PC-9 (cell line): ENCODE measurements at places on chromosomes 16 and 17. TPM values are rescaled to one million over a fixed set of nuclear protein-coding genes. Genes with fewer than 3 reads are reported as not detected.

- 0 out of 2 replicates have a peak, but pooled peaks cover 7% of the 10 kb centered on the region for H3K4me1 ChIP-seq
- H3K27ac ChIP-seq, result no peak overlapping the region
- peak; percentile 49 for DNase-seq
- H3K27me3 ChIP-seq, result no peaks in the 10 kb centered on the region
- H3K4me3 ChIP-seq, result no peak overlapping the region
Observed at GRCh38 chr16:15523092-15523541, 88.7 kb downstream of the BMERB1 start.

GRCh38 chr17:7612294-7612640, 2.4 kb downstream of the FXR2 start:
- no peaks in the 10 kb centered on the region for H3K27me3 ChIP-seq
- H3K4me1 ChIP-seq, result peaks cover 22% of the 10 kb centered on the region
- H3K4me3 ChIP-seq, result no peak overlapping the region
- no peak overlapping the region for H3K27ac ChIP-seq
- no peaks in the 10 kb centered on the region for H3K36me3 ChIP-seq
- DNase-seq, result no peak

GRCh38 chr16:89168381-89169189, 3.0 kb upstream of the CDH15 start:
- no peaks in the 10 kb centered on the region for H3K36me3 ChIP-seq
- H3K27me3 ChIP-seq, result peaks cover 16% of the 10 kb centered on the region
- H3K27ac ChIP-seq, result no peak overlapping the region
- no peak overlapping the region for H3K4me3 ChIP-seq

DNA sequence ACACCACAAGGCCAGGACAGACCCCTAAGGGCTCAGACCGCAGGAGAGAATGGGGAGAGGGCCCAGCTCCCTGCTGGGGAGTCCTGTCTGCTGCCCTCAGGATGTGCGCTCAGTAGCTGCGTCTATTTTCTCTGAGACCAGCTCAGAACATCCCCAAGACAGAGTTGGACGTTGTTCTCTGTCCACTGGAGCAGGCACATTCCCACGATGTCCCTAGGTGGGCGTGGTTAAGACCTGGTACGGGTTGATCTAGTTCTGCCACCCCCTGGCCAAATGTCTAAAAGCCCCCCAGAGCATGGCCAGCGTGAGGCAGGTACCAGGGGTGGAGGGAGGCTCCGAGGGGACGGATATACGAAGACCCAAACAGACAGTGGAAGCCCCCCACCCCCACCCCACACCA, 842 bp upstream of the CALB2 start:
- H3K27me3 ChIP-seq, result no peaks in the 10 kb centered on the region
- H3K27ac ChIP-seq, result peak overlapping the region; percentile 85
- peaks cover 21% of the 10 kb centered on the region for H3K36me3 ChIP-seq
- peak overlapping the region; percentile 99; the same call in 1 of the 2 replicates for H3K4me3 ChIP-seq
- DNase-seq, result peak; percentile 40
- H3K4me1 ChIP-seq, result peaks cover 37% of the 10 kb centered on the region

GRCh38 chr17:1868090-1868489, 38.3 kb downstream of the RPA1 start:
- no peaks in the 10 kb centered on the region for H3K27me3 ChIP-seq
- 0 out of 2 replicates have a peak, but pooled peaks cover under 1% of the 10 kb centered on the region for H3K36me3 ChIP-seq
- H3K4me1 ChIP-seq, result no peaks in the 10 kb centered on the region
- no peak overlapping the region for H3K4me3 ChIP-seq
- H3K27ac ChIP-seq, result no peak overlapping the region

The KIAA0513 gene
- total RNA-seq, result 4.2 and 4.3 TPM in 2 replicates

The PROCA1 gene
- total RNA-seq, result 14.2 and 15.8 TPM in 2 replicates

The HAGH gene
- 51.8 and 74.5 TPM in 2 replicates for total RNA-seq

DNA sequence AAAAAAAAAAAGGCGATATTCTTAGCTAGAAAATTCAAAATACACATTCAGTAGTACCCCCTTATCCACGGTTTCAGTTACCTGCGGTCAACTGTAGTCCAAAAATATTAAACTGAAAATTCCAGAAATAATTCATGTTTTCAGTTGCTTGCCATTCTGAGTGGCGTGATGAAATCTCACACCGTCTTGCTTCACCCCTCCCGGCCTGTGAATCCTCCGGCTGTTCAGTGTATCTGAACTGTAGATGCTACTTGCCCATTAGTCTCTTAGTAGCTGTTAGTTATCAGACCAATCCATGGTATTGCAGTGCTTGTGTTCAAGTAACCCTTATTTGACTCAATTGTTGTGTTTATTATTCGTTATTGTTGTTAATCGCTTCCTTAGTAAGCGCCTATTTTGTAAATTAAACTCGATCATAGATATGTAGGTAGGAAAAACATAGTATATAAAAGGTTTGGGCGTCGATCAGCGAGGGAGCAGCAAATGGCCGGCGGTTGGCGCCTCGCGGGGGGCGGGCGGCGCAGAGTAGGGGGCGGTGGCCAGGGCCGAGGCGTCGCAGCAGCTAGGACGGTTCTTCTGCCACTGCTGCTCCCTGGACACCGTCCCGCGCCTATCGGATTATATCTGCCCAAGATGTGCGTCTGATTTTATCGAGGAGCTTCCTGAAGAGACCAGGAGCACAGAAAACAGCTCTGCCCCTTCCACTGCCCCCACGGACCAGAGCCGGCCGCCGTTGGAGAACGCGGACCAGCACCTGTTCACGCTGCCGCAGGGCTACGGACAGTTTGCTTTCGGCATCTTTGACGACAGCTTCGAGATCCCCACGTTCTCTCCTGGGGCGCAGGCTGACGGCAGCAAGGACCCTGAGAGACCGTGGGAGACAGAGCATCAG, 39.8 kb upstream of the AKAP1 start:
- no peaks in the 10 kb centered on the region for H3K36me3 ChIP-seq
- no peak overlapping the region for H3K27ac ChIP-seq
- no peak for DNase-seq
- no peak overlapping the region for H3K4me3 ChIP-seq
- no peaks in the 10 kb centered on the region for H3K27me3 ChIP-seq

DNA sequence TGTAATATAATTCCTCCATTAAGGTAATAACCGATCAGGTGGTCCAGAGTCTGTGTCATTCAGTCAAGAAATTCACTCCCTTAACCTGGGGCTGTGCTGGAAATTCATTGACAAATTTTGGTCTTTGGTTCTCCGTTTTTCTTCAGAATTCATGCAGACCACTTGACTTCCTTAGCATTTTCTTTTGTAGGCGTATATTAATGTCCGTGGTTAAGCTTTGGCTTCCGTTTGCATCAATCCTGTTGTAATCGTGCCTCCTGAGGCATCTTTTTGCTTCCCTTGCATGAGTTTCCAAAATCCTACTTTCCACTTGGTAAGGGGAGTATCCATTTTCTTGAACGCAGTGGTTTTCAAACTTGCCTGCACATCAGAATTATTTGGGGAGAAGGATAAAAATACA, 9.0 kb downstream of the LRRC37B start:
- no peaks in the 10 kb centered on the region for H3K27me3 ChIP-seq
- H3K36me3 ChIP-seq, result no peaks in the 10 kb centered on the region
- DNase-seq, result no peak
- no peak overlapping the region for H3K27ac ChIP-seq
- H3K4me1 ChIP-seq, result peaks cover 14% of the 10 kb centered on the region

GRCh38 chr17:80655608-80656007, 111.0 kb downstream of the RPTOR start:
- H3K27ac ChIP-seq, result no peak overlapping the region
- no peaks in the 10 kb centered on the region for H3K4me1 ChIP-seq
- H3K4me3 ChIP-seq, result no peak overlapping the region
- H3K27me3 ChIP-seq, result no peaks in the 10 kb centered on the region
- H3K36me3 ChIP-seq, result no peaks in the 10 kb centered on the region

GRCh38 chr16:9763505-9763904, 418.7 kb downstream of the GRIN2A start:
- H3K36me3 ChIP-seq, result no peaks in the 10 kb centered on the region
- H3K27ac ChIP-seq, result no peak overlapping the region
- H3K4me3 ChIP-seq, result no peak overlapping the region
- no peaks in the 10 kb centered on the region for H3K4me1 ChIP-seq
- H3K27me3 ChIP-seq, result peaks cover 56% of the 10 kb centered on the region

DNA sequence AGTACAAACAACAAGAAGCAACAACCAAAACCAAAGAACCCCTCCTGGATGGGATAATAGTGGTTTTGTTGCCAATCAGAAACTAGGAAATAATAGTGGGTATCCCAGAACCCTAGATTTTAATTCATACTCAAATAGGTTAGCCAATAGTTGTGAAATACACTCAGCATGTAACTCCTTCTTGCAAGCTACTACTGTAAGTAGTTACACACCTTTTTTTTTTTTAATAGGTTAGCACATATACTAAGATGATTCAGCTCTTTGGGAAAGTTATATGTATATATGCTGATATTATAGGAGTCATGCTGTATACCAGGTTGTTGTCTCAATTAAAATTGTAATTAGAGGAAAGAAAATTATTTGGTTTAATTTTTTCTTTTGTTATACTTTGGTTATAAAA, 92.5 kb upstream of the HAS3 start:
- no peaks in the 10 kb centered on the region for H3K36me3 ChIP-seq
- H3K4me3 ChIP-seq, result no peak overlapping the region
- no peak for DNase-seq
- no peaks in the 10 kb centered on the region for H3K27me3 ChIP-seq

The CLDN6 gene
- 0.26 and 0.38 TPM in 2 replicates for total RNA-seq

GRCh38 chr16:54687043-54687899, 243.4 kb upstream of the IRX5 start:
- no peaks in the 10 kb centered on the region for H3K27me3 ChIP-seq
- H3K4me3 ChIP-seq, result no peak overlapping the region
- H3K27ac ChIP-seq, result no peak overlapping the region
- no peaks in the 10 kb centered on the region for H3K4me1 ChIP-seq
- DNase-seq, result no peak

DNA sequence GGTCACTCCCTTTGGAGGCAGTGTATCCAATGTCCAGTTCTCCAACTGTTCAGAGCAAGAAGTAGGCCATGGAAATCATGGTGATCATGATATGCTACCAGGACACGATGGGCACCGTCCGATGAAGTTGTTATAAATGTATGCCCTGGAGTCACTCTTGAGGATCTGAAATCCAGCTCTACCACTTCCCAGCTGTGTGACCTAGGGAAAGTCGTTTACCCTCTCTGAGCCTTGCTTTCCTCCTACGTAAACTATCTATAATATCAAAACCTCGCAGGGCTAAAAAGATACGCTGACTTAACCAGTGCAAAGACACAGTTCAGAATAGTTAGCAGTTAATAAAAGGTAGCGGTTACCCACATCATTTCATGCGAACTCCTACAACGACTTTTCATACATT, 194.2 kb downstream of the XYLT1 start:
- no peaks in the 10 kb centered on the region for H3K4me1 ChIP-seq
- no peaks in the 10 kb centered on the region for H3K36me3 ChIP-seq
- no peak overlapping the region for H3K27ac ChIP-seq

DNA sequence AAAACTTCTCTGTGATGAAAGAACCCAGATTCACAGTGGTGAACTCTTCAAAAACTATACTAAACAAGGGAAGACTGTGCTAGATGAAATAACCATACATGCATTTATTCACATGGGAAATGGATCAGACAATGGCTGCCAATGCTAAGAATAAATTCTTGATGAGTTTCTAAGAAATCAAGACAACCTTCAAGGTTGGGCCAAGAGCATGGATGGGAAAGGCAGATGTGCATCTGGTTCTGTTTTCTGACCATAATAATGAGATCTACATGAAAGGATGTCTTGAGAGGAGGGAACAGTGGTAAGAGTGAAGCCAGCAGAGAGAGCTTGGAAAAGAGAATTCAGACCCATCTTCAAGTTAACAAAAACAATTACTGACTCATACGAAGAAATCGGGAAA, 31.4 kb downstream of the ANKRD11 start:
- no peak overlapping the region for H3K4me3 ChIP-seq
- no peak for DNase-seq
- H3K4me1 ChIP-seq, result no peaks in the 10 kb centered on the region
- no peak overlapping the region for H3K27ac ChIP-seq
- peaks cover 7% of the 10 kb centered on the region; the same call in 1 of the 2 replicates for H3K36me3 ChIP-seq
- H3K27me3 ChIP-seq, result no peaks in the 10 kb centered on the region

- H3K36me3 ChIP-seq, result no peaks in the 10 kb centered on the region
- H3K27me3 ChIP-seq, result no peaks in the 10 kb centered on the region
- H3K4me1 ChIP-seq, result no peaks in the 10 kb centered on the region
- no peak for DNase-seq
Observed at GRCh38 chr17:56167491-56167890, 14.2 kb downstream of the ANKFN1 start.

DNA sequence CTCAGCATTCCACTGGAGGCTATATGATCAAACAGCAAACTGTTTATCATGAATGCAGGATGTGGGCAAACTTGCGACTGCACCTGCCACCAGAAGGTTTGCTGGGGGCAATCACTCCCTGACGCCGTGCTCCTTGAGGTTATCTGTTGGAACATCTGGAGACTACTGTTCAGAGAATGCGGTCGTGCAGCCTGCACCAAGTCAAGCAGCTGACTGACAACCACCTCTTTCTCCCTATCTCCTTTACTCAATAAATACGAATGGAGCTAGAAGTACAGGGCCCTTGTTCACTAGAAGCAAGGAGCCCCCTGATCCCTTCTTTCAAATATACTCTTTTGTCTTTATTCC, 2101.2 kb downstream of the TP53TG3F start:
- H3K27me3 ChIP-seq, result no peaks in the 10 kb centered on the region
- no peak for DNase-seq
- H3K27ac ChIP-seq, result no peak overlapping the region
- H3K36me3 ChIP-seq, result no peaks in the 10 kb centered on the region

- H3K4me3 ChIP-seq, result no peak overlapping the region
- DNase-seq, result peak; percentile 97
- H3K27ac ChIP-seq, result peak overlapping the region; percentile 81
- peaks cover 20% of the 10 kb centered on the region for H3K4me1 ChIP-seq
- peaks cover 9% of the 10 kb centered on the region for H3K36me3 ChIP-seq
Observed at GRCh38 chr17:38320482-38320881, 23.3 kb downstream of the GPR179 start.

The MMP2 gene
- total RNA-seq, result 0.50 and 1.6 TPM in 2 replicates

The DCAF7 gene
- 62.2 and 78.9 TPM in 2 replicates for total RNA-seq

The HBA1 gene
- total RNA-seq, result not detected in 2 replicates

The CLEC18B gene
- 0.58 and 2.2 TPM in 2 replicates for total RNA-seq

GRCh38 chr17:38914741-38915638, 10.4 kb upstream of the LASP1NB start:
- no peak for DNase-seq
- no peaks in the 10 kb centered on the region for H3K27me3 ChIP-seq
- H3K36me3 ChIP-seq, result peaks cover 25% of the 10 kb centered on the region
- no peaks in the 10 kb centered on the region for H3K4me1 ChIP-seq
- H3K4me3 ChIP-seq, result no peak overlapping the region
